Panc1 (cell line): ENCODE measurements at places on chromosomes 6 and 20.

DNA sequence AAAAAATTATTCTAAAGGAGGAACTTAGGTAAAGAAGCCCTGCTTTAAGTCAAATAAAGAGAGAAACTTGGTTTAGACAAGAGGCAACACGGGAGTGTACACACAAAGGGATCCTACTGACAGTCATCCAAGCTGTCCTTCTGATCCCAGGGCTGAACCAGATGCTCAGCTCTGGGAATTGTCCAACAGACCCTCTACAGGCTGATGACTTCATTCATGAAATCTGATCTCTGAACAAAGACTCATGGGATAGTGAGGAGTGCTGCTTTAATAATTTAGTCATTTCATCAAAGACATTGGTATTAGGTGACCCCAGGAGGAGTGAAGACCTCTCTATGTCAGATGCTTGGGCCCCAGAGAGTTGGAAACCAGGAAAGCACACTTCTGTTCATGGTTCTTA lies 65.6 kb upstream of the ARMH2 start:
- DNase-seq: no peak

GRCh38 chr6:18306977-18307376 lies 42.6 kb upstream of the DEK start:
- no peak for DNase-seq

- DNase-seq: no peak
Observed at GRCh38 chr6:17632934-17633333, 32.8 kb downstream of the FAM8A1 start.

DNA sequence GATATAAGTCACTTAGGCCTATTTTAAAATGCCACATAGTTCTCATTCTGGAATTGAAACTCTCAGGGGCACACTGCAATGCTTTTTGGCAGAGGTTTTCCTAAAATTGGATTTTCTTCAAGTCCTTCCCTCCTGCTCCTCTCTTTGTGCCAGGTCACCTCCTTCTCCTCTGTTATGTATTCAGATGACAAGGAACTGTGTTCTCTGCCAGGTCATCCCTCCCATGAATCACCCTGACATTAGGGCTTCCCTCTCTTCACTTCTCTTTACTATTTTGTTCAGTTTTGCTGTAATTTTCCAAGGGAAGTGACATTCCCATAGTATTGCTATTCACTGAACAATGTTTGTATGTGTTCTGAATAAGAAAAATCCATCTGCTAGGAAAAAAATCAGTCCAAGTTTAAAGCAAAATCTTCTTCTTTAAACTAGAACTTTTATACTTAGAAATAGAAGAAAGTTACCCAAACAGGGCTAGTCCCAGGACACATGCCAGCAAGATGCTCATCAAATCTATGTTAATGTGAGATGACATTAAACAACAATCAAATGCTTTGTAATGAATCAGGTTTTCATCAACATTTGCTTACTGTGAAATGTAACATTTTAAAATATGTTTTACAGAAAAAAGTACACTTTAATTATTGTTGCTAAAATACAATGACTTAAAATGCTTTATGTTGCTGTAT lies 461.1 kb downstream of the MMUT start:
- no peak for DNase-seq

- peak; percentile 53 for DNase-seq
Observed at GRCh38 chr20:10982692-10983091, 308.9 kb upstream of the JAG1 start.

GRCh38 chr6:109058620-109059019 lies 36.0 kb downstream of the SESN1 start:
- DNase-seq: no peak

GRCh38 chr6:81900616-81901015 lies 148.1 kb upstream of the TENT5A start:
- DNase-seq: no peak

- DNase-seq: no peak
Observed at GRCh38 chr6:31948753-31949413, 3.0 kb downstream of the CFB start.

DNA sequence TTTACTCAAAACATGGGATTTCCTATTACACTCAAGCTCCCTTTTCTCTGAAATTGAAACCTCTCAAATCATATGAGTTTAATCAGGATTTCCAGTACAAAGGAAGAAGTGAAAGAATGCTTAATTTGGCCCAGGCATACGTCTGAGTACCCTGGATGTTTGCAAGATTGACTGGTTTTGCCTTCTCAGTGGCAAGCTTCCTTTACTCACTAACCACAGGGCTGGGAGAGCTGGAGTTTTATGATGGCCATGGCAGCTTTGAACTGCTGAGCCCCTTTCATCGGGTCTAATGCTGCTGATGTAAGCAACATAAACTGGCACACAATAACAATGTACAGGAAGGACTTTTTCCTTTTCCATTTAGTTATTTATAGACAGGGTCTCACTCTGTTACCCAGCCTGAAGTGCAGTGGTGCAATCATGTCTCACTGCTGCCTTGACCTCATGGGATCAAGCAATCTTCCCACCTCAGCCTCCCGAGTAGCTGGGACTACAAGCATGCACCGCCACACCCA lies 194.8 kb downstream of the SLC35F1 start:
- DNase-seq: no peak

DNA sequence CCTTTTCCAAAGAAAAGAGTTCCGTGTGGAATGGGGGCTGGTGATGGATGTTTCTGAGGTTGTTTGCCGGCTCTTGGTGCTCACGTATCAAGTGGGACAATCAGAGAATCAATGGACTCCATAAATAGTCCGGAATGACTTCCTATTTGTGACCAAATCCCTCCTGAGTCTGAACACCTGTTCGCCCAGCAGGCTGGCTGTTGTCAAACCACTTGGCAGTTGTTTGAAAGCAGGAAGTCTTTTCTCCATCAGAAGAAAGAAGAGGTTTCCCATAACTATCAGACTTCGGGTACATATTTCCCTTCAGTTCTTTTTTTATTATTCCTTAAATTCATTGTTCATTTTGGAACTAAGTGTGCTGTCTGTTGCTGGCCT lies 154.7 kb upstream of the RIN2 start:
- no peak for DNase-seq

DNA sequence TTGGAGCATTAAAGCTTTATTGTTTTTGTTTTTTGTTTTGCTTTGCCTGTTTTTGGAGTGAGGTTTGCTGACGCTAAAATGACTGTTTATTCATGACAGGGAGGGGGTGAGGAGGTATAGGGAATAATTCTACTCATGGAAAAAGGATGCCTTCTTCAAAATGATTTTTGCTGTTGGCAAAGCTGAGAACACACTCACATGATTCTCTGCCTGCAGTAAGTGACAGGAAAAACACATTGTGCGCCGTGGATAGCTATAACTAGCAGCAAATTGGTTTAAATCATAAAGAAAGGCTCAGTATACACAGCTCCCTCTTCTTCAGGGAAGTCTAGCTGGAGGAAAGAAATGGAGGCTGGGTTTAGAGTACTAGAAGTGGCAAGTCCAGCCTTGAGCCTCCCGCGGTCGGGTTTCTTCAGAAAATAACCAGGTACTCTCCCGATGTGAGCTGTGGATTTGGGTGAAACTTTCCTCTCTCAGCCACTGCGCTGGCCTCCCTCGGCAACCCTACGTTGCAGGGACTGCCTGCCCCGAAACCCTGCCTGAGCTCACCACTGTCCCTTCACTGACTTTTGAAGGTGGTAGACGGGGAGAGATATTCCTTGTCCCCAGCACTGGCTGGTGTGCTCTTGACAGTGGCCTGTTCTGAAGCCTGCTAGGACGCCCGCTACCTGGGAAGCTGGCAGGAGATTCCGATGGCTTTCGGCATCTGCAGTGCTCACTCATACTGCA lies 278.2 kb downstream of the NRN1 start:
- no peak for DNase-seq
